ENCODE measurements at places on chromosomes 6 and 20.

DNA sequence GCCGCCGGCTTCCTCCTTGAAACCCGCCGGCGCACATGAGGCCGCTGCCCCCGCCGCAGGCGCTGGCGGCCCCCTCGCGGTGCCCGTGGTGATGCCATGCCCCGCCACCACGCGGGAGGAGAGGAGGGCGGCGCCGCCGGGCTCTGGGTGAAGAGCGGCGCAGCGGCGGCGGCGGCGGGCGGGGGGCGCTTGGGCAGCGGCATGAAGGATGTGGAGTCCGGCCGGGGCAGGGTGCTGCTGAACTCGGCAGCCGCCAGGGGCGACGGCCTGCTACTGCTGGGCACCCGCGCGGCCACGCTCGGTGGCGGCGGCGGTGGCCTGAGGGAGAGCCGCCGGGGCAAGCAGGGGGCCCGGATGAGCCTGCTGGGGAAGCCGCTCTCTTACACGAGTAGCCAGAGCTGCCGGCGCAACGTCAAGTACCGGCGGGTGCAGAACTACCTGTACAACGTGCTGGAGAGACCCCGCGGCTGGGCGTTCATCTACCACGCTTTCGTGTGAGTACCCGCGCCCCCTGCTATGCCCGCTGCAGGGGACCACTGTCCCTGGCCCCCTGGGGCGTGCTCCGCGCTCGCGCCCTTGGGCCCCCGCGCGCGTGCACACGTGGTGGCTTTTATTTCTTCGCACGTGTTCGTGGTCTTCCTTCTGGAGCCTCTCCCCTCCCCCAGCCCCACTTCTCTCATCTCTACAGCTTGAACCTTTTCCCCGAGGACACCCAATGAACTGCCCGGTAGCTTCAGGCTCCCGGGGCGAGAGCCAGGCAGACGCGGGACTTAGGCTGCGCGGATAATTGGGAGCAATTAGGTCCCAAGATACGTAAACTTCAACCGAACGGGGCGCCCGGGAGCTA, 453 bp downstream of the KCNQ5 start:
- DNase-seq, result peak; percentile 54

- no peak for DNase-seq
These were observed 104.8 kb downstream of the GMDS start for GRCh38 chr6:2140438-2141128.

GRCh38 chr6:109738667-109739066, 47.6 kb downstream of the FIG4 start:
- no peak for DNase-seq

GRCh38 chr6:12009180-12009685, 2.9 kb upstream of the HIVEP1 start:
- no peak for DNase-seq

DNA sequence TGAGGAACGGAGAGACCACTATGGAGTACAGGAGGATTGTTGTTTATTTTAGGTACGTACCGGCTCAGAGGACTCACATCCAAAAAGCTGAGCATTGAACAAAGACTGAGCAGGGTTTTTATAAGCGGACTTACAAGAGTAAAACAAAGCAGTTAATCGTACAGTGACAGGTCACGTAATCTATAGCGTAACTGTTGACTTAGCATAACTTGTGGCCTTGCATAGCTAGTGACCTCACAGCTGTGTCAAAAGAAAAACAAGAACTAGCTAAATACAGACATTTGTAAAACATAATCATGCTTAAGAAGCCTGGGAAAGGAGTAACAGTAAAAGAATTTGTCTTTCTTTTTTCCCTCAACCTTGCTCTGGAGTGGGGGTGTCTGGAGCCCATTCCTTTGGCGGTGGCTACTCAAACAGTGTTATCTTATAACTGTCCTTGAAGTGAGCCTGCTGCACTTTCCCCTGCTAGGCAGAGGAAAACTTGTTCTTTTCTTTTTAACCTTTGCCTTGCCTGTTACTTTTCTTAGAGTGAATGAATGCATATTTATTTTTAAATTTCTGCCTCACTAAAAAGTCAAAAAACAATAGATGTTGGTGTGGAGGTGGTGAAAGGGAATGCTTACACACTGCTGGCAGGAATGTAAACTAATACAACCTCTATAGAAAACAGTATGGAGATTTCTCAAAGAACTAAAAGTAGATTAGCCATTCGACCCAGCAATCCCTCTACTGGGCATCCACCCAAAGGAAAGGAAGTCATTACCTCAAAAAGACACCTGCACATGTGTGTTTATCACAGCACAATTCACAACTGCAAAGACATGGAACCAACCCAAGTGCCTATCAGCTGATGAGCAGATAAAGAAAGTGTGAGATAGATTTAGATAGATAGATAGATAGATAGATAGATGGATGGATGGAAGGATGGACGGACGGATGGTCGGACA, 109.0 kb downstream of the TAF4 start:
- no peak for DNase-seq

DNA sequence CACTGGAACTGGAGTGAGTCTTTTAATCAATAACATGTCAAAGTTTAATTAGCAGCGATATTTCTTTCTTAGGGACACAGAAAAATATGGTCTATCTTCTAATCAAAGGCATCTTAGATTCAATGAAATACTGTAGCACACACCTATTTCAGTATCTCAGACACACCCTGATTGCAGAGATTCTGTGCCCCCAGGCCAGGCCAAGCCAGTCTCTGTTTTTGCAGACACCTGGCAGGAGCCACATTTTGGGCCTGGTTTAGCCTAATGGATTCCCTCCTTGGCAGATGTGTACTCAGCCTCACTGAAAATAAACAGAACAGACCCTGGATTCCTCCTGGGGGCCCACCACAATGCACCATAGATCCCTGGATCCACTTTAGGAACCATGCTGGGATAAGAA, 74.8 kb downstream of the LRFN2 start:
- no peak for DNase-seq

- DNase-seq, result no peak
These were observed 104.5 kb downstream of the DHX35 start for GRCh38 chr20:39066471-39067242.

- no peak for DNase-seq
These were observed 7.2 kb downstream of the PXDC1 start for GRCh38 chr6:3744211-3744900.

- no peak for DNase-seq
These were observed 36.3 kb downstream of the PPP1R3G start for GRCh38 chr6:5121479-5121878.

DNA sequence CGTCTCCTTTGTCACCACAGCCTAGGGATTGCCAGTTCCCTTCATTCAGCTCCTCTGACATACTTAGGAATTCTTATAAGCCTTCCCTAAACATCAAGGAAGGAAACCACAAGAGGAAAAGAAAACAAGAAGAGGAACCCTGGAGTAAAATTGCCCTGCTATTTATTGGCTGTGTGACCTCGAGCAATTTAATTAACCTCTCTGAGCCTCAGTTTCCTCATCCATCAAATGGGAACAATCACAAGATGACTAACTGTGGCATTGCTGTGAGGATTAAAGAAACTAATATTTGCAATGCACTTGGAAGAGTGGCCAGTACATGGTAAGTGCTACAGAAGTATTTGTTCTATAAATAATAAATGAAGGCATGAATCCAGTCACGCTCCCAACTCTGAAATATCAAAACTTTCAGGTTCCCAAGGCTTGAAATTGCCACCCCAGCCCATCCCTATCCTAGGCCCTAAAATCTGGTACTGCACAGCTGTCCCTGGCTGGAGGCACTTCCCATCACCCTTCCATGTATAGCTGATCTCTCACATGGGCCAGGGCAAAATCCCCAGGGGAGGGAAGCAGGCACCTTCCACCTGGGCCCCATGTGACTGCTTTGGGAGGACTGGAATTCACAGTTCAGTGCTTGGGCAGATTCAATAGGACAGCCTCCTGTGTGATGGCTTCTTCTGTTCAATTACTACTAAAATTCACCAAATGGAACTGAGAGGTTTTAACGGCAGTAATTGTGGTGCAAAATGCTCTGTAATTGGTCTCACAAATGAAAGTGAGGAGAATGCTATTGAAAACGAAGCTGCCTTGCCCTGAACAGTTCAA, 78.0 kb upstream of the MAFB start:
- no peak for DNase-seq

GRCh38 chr6:158789115-158789917, 29.9 kb downstream of the EZR start:
- DNase-seq, result no peak

All from stimulated activated CD4-positive, alpha-beta T cell treated with anti-CD3 and anti-CD28 coated beads, TNF-alpha, amount 100 ng/mL, for 24 hours (primary cell).